DMS 273 treated with DMSO at 0.1 percent for 48 hours (cell line): ENCODE measurements at places on chromosomes 7 and 10.

GRCh38 chr10:1074052-1074747, 18.0 kb downstream of the WDR37 start:
- no peak for DNase-seq

DNA sequence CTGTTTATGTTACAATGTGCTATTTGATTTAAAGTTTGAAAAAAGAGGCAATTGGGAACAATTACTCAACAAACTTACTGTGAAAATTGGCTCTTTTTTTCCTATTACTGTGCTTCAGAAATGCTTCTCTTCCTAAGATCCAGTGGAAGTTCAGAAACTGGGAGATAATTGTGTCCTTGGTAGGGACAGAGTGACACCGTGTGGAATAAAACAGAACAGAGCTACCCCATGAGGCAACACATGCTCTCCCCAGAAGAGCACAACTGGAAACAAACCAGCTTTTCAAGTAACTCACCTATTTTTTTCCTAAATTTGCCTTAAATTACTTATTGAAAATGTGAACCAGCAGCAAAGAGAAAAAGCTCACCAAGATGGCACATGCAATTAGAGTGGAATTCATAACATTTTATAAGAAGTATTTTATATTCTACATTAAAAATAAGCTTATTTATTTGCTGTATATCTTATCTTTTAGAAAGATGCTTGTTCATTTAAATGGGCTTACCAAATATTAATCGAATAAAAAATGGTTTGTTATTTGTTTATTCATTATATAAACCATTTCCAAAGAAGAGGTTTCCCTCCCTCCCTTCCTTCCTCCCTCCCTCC, 346.1 kb upstream of the ANKRD30A start:
- DNase-seq, result peak; percentile 28

- no peak for DNase-seq
Measured at GRCh38 chr10:71622616-71623015, 97.0 kb downstream of the C10orf105 start.

GRCh38 chr7:92343714-92344113, 97.9 kb downstream of the ANKIB1 start:
- DNase-seq, result no peak

- DNase-seq, result no peak
Measured at GRCh38 chr10:128300290-128300824, 174.1 kb upstream of the MKI67 start.

DNA sequence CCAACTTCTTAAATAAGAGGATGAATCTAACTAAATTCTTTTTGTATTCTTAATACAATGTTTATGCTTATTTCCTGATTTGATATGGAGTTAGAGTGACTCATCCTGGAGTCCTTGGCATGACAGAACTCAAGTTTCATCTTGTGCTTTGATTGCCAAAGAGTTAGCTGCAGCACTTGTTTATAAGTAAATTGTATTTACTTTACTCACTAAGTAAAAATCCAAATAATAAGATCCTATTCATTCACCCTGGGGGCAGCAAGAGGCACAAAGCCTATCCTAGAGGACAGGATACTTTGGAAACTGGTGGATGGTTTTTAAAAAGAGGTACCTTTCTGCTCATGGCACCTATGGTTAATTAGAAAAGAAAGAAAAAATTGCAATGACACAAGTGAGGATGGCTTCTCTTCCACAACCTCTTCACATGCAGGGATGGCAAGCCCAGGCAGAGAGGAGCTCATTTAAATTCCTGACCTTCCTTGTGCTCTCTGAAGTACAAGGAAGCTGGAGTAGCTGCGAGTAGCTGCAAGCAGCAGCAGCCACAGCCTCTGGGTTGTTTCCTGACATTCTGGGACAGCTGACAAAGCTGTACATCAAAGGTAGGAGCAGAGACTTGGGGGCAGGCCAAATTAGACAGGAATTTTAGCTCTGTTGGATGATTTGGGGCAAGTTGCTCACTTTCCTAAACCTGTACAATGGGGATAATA, 28.5 kb upstream of the CROT start:
- DNase-seq, result no peak

DNA sequence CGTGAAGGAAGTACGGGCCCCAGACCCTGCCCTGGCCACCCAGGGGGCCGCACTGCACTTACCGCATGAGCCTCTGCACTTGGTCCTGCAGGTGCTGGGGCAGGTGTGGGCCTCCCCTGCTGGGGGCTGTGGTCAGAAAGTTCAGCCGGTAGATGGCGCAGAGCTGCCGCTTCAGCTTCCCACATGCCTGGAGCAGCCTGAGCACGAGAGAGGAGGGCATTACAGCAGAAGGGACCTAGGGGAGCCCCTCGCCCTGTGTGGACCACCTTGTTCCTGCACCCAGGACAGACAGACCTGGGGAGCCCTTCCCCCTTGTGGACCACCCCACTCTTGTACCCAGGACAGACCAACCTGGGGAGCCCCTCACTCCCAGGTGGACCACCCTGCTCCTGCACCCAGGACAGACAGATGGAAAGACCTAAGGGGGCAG, 8.7 kb upstream of the PYROXD2 start:
- DNase-seq, result no peak

DNA sequence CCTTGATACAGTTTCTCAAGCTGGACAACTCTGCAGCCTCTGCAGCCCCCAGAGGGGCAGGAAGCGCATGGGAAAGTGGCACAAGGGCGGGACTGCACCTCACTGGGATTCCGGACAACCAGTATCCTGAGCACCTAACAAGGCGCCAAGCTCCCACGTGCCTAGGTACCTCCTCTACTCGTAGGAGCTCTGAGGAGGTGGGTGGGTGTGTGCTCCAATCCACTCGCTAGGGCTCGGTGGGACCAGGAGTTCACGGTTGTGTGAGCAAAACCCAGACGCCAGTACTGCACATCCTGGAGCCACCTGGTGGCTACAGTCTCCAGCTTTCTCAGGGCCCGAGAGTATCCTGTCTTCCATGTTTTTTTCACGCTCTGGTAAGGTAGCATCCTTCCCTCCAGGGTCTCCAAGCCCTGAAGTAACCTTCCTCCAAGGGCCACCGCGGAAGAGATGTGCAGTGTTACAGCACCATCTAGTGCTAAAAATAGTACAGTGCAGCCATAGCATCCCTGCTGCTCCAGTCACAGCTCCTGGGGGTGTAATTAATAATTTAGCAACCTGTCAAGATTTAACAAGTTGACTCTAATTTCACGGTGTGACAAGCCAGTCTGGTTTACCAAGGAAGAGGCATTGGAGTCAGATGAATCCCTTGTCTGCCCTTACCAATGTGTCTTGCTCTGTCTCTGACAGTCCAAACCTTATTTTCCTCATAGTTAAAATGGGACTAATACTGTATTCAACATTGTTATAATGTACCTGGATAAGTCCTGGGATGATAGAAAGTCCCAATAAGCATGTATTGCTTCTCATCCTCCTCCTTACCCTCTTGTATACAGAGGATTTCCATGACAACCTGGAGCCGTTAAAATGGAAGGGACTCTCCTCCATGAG, 70.4 kb downstream of the HERPUD2 start:
- DNase-seq, result no peak

DNA sequence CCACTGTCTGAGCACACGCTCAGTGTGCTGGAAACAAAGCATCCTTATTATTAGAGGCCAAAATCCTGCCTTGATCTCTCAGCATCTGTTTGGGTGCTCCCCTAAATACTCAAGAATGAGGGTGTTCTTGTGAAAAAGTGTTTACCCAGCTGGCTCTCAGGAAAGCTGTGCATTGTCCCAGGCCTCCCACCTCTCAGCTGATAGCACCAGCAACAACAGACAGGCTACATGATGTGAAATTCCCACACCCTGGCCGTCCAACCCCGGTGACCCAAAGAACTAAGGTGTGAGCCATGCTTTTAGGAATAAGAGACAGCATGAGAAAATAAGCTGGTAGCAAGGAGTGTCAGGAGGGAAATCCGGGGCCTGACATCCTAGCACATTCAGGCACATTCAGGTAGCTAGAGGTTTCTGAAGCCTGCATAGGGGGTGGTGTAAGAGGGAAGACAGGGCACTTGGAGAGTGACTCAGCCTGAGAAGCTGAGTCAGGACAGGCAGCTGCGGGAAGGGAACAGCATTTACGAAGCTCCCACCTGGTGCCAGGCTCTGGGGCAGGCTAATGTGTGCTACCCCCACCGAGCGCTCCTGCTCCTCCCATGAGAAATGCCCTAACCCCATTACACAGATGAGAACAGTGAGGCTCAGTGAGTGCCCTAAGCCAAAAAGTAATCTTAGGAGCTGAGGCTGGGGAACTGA, 205.6 kb downstream of the GRID1 start:
- no peak for DNase-seq
